ENCODE measurements at places on chromosomes 16 and 17. TPM values are rescaled to one million over a fixed set of nuclear protein-coding genes. Genes with fewer than 3 reads are reported as not detected.

GRCh38 chr16:86383488-86384262 lies 126.7 kb upstream of the FOXF1 start:
- H3K36me3 ChIP-seq: no peaks in the 10 kb centered on the region
- H3K27ac ChIP-seq: no peak overlapping the region

NAGLU gene
- 19.4 TPM for total RNA-seq

DNA sequence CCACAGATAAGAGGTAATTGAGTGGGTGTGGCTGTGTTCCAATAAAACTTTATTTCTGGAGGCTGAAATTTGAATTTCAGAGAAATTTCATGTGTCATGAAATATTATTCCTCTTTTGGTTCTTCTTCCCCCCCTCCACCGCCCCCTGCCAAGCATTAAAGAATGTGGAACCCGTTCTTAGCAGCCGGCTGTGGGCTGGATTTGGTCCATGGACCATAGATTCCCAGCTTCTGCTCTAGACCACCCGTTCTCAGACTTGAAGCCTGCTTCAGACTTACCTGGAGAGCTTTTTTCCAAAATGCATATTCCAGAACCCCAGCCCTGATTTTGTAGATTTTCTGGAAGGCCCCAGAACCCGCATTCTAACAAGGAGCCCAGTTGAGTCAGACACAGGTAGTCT lies 15.1 kb upstream of the LASP1NB start:
- no peak overlapping the region for H3K27ac ChIP-seq
- H3K27me3 ChIP-seq: no peaks in the 10 kb centered on the region
- peaks cover 21% of the 10 kb centered on the region for H3K4me1 ChIP-seq
- H3K4me3 ChIP-seq: no peak overlapping the region

CES1 gene
- 2.2 TPM for total RNA-seq

- peak overlapping the region; percentile 64 for H3K4me3 ChIP-seq
- peaks cover 12% of the 10 kb centered on the region for H3K27me3 ChIP-seq
- peaks cover 64% of the 10 kb centered on the region for H3K4me1 ChIP-seq
- no peak for DNase-seq
- no peak overlapping the region for H3K27ac ChIP-seq
Observed at GRCh38 chr16:11668623-11669379, 546 bp downstream of the SNN start.

DNA sequence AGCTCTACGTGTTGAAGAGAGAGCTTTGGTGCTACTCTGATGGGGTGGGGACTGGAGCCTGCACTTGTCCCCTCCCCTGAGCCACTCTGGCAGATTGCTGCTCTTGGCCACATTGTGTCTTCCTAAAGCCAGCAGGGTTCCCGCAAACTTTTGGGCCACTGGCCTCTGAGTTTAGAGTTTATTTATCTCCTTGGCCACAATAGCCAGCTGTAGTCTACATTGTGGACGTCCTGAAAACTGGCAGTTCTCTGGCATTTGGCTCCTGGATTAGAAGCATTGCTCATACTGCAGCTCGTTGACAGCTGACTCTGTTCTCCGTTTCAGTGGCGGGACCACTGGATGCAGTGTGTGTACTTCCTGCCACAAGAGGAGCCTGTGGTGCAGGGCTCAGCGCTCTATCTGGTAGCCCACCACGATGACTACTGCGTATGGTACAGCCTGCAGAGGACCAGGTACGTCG lies 34.6 kb downstream of the PRMT7 start:
- H3K27ac ChIP-seq: peak overlapping the region; percentile 67
- peaks cover 31% of the 10 kb centered on the region for H3K4me1 ChIP-seq
- peak; percentile 87 for DNase-seq
- H3K36me3 ChIP-seq: peaks cover 62% of the 10 kb centered on the region
- peak overlapping the region; percentile 17 for H3K4me3 ChIP-seq
- H3K27me3 ChIP-seq: no peaks in the 10 kb centered on the region

GRCh38 chr17:68356949-68357455 lies 65.7 kb downstream of the ARSG start:
- peak overlapping the region; percentile 74 for H3K4me3 ChIP-seq
- H3K27me3 ChIP-seq: no peaks in the 10 kb centered on the region
- peaks cover 25% of the 10 kb centered on the region for H3K36me3 ChIP-seq
- H3K4me1 ChIP-seq: peaks cover 74% of the 10 kb centered on the region

DNA sequence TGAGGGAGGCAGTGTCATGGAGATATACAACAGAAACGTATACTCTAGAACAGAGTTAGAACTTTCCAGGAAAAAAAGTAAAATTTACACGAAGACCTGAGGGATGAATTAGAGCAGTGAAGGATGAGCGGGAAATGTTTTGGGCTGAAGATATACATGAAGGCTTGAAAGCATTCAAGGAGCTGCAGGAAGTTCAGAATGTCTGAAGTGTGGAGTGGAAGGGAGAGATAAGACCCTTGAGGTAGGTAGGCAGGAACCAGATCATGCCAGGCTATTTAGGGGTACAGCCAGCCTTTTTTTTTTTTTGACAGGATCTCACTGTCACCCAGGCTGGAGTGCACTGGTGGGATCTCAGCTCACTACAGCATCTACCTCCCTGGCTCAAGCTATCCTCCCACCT lies 3.2 kb upstream of the NLK start:
- H3K4me3 ChIP-seq: no peak overlapping the region
- DNase-seq: no peak
- H3K27me3 ChIP-seq: peaks cover 4% of the 10 kb centered on the region
- H3K36me3 ChIP-seq: peaks cover 13% of the 10 kb centered on the region
- peaks cover 33% of the 10 kb centered on the region for H3K4me1 ChIP-seq
- H3K27ac ChIP-seq: no peak overlapping the region

- no peaks in the 10 kb centered on the region for H3K4me1 ChIP-seq
- no peaks in the 10 kb centered on the region for H3K27me3 ChIP-seq
- no peak overlapping the region for H3K4me3 ChIP-seq
Observed at GRCh38 chr17:56176091-56176490, 22.8 kb downstream of the ANKFN1 start.

GRCh38 chr17:27677191-27677590 lies 46.2 kb downstream of the LGALS9 start:
- DNase-seq: no peak
- H3K4me3 ChIP-seq: no peak overlapping the region
- H3K27ac ChIP-seq: no peak overlapping the region
- H3K27me3 ChIP-seq: peaks cover 19% of the 10 kb centered on the region

DNA sequence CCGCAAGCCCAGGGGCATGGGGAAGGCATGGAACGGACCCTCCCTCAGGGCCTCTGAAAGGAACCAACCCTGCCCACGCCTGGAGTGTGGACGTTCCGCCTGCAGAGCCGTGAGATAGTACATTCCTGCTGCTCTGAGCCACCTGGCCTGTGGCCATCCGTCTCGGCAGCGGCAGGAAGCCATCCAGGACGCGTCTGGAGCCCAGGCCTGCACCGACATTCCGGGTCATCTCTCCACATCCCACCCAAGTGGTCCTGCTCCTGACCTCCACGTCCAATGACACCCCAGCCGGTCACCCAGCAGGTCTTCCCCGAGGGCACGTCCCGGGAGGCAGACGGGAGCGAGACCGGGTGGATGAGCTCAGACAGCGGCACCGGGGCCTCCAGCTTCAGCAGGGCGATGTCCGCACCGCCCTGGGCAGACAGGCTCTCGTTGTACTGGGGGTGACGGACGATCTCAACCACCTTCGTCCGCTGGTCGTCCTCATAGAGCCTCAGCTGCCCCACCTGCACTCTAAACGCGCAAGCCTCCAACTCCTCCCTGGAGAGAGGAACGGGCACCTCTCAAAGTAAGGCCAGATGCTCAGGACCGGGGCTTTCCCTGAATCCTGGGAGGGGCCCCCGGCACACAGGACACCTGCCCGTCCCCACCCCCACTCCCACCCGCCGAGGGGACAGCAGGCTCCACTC lies 21.3 kb upstream of the UBE2I start:
- no peak overlapping the region for H3K4me3 ChIP-seq
- H3K36me3 ChIP-seq: no peaks in the 10 kb centered on the region
- H3K4me1 ChIP-seq: no peaks in the 10 kb centered on the region
- H3K27me3 ChIP-seq: peaks cover 42% of the 10 kb centered on the region
- no peak overlapping the region for H3K27ac ChIP-seq

TOP2A gene
- 310 TPM for total RNA-seq

MLKL gene
- total RNA-seq: 35.5 TPM

GRCh38 chr16:4677390-4677789 lies 16.0 kb upstream of the NUDT16L1 start:
- H3K4me3 ChIP-seq: no peak overlapping the region
- no peak for DNase-seq
- peak overlapping the region; percentile 99 for H3K27ac ChIP-seq
- H3K36me3 ChIP-seq: peaks cover 11% of the 10 kb centered on the region
- H3K27me3 ChIP-seq: no peaks in the 10 kb centered on the region

DNA sequence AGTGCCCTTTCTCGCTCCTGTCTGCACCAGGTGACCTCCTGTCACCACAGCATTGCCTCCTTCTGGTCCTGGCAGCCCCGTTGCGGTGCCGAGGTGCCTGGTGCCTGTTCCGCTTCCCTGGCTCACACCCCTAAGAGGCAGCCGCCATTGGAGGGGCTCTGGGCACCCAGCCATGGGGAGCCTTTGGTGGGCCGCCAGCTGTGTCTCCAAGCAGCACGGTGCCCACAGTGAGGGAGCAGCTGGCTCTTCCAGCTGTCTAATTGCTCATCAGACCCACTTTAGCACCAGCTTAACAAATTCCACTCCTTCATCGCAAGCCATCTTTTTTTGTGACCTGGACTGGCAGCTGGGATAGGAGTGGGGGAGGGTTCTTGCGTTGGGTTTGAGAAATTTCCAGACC lies 276.1 kb downstream of the SNX29 start:
- H3K36me3 ChIP-seq: no peaks in the 10 kb centered on the region
- no peak overlapping the region for H3K27ac ChIP-seq
- H3K4me3 ChIP-seq: no peak overlapping the region
- H3K27me3 ChIP-seq: no peaks in the 10 kb centered on the region

DNA sequence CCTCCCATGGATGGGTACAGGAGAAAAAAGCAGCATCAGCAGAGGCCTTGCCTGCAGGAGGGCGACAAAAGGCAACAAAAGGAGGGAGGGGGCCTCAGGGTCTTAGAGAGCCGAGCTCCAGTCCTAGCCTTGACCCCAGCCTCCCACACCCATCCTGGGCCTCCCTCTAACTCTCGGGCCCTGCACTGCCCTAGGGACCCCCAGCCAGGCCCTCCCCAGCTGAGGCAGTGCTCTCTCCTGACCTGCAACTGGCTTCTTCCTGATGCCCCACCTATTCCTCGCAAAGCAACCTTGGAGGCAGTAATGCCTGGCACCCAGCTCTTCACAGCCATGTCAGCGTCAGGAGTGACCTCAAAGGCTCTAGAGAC lies 15.2 kb upstream of the SRRM2 start:
- no peak overlapping the region for H3K27ac ChIP-seq
- no peak overlapping the region for H3K4me3 ChIP-seq
- peaks cover 15% of the 10 kb centered on the region for H3K4me1 ChIP-seq
- peaks cover 3% of the 10 kb centered on the region for H3K27me3 ChIP-seq

DNA sequence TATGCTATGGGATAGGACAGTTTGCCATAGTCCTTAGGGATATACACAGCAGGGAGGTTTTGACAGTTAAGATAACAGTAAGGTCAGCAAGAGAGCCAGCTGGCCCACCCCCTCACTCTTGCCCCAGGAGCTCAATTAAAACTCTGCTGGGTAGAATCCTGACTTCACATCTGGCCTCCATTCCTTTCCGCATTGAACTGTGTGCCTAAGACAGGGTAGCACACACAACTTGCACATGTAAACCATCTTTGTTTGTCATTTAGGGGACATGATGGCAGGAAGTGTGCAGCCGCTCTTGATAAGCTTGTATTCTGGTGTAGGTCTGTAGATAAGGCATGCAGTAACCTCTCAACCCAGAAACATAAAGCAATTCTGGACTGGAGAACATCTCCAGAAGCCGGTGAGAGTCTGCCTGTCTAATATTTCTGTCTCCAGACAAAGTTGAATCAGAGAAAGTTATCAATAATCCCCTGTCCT lies 5.2 kb downstream of the MINK1 start:
- H3K27me3 ChIP-seq: no peaks in the 10 kb centered on the region
- peaks cover 62% of the 10 kb centered on the region for H3K4me1 ChIP-seq
- H3K4me3 ChIP-seq: no peak overlapping the region
- DNase-seq: no peak
- no peak overlapping the region for H3K27ac ChIP-seq

- no peak for DNase-seq
- H3K4me1 ChIP-seq: peaks cover 33% of the 10 kb centered on the region
- H3K27me3 ChIP-seq: peaks cover 12% of the 10 kb centered on the region
- H3K4me3 ChIP-seq: peak overlapping the region; percentile 88
- peaks cover 7% of the 10 kb centered on the region for H3K36me3 ChIP-seq
Observed at GRCh38 chr16:79602628-79603014, 2.1 kb upstream of the MAF start.

- H3K27ac ChIP-seq: no peak overlapping the region
Observed at GRCh38 chr16:15907863-15908478, 19.6 kb upstream of the CEP20 start.

NGFR gene
- total RNA-seq: 0.20 TPM

- peaks cover 18% of the 10 kb centered on the region for H3K4me1 ChIP-seq
- no peaks in the 10 kb centered on the region for H3K27me3 ChIP-seq
- DNase-seq: no peak
- no peak overlapping the region for H3K4me3 ChIP-seq
- H3K36me3 ChIP-seq: peaks cover 2% of the 10 kb centered on the region
Observed at GRCh38 chr17:17767154-17767869, 69.5 kb downstream of the SREBF1 start.

SDR42E1 gene
- 8.9 TPM for total RNA-seq

DNA sequence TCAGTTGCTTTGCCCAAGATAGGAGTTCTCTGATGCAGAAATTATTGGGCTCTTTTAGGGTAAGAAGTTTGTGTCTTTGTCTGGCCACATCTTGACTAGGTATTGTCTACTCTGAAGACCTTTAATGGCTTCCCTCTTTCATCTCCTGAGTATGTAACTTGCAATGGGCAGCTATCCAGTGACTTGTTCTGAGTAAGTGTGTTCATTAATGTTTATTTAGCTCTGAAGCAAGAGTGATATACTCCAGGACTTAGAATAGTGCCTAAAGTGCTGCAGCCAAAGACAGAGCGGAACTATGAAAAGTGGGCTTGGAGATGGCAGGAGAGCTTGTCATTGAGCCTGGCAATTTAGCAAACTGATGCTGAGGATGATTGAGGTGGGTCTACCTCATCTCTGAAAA lies 8.8 kb upstream of the TANGO6 start:
- DNase-seq: no peak
- no peak overlapping the region for H3K27ac ChIP-seq
- no peaks in the 10 kb centered on the region for H3K36me3 ChIP-seq

GRCh38 chr16:84907575-84907974 lies 87.8 kb downstream of the CRISPLD2 start:
- peaks cover 14% of the 10 kb centered on the region for H3K27me3 ChIP-seq
- H3K27ac ChIP-seq: no peak overlapping the region
- no peaks in the 10 kb centered on the region for H3K36me3 ChIP-seq
- DNase-seq: no peak

NAGS gene
- total RNA-seq: 0.33 TPM

GRCh38 chr16:661184-661821 lies 6.6 kb upstream of the RHOT2 start:
- H3K36me3 ChIP-seq: no peaks in the 10 kb centered on the region
- H3K4me3 ChIP-seq: no peak overlapping the region
- peaks cover 2% of the 10 kb centered on the region for H3K4me1 ChIP-seq
- no peak overlapping the region for H3K27ac ChIP-seq
- no peaks in the 10 kb centered on the region for H3K27me3 ChIP-seq

DNA sequence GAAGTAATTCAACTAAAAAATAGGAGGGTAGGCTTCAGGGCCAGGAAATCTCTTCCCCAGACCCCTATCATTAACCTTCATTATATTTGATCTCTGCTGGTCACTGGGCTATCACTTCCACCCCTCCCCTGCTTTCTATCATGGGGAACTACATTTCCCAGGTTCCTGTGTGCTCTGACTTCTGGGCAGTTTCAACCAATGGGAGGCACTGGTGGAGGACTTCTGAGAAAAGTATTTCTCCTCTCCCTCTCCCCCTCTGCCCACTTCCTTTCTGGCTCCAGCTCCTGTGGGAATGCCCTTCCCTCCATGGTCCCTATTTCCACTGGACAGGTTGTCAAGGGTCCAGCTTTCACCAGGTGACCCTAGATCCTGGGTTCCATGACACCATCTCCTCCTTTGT lies 364.4 kb downstream of the C16orf95 start:
- H3K4me1 ChIP-seq: peaks cover 6% of the 10 kb centered on the region
- H3K27ac ChIP-seq: no peak overlapping the region
- DNase-seq: no peak
- no peak overlapping the region for H3K4me3 ChIP-seq
- H3K36me3 ChIP-seq: no peaks in the 10 kb centered on the region
- H3K27me3 ChIP-seq: no peaks in the 10 kb centered on the region
